CD4-positive, alpha-beta T cell treated with Interleukin-17A for 1 hour (primary cell): ENCODE measurements at places on chromosomes 2 and 18.

GRCh38 chr2:5077479-5078089, 614.6 kb upstream of the SOX11 start:
- no peak for DNase-seq

DNA sequence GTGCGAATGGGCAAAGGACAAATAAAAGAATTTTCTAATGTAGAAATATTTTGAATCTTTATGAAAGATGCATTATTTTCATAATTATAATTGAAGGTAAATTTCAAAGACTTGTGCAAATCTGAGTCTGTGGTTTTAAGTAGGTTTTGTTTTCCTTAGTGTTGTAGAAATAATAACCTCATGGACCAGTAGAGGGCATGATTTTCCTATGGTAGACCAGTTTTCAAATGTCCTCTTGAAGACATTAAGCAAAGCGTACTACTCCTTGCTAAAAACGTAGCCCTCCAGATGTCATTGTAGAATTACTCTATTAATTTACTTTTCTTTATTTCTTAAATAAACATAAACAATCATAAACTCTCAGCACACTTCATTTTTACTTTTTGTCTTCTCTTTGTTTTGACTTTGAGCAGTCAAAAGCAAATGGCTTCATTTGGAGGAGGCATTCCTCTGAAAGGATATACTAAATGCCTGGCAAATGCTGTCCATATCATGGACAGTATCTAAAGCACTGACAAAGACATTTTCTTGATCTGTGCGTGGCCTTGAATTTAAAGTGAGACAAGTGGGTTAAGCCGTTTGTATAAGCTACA, 85.8 kb upstream of the FAM237A start:
- DNase-seq, result peak; percentile 47

DNA sequence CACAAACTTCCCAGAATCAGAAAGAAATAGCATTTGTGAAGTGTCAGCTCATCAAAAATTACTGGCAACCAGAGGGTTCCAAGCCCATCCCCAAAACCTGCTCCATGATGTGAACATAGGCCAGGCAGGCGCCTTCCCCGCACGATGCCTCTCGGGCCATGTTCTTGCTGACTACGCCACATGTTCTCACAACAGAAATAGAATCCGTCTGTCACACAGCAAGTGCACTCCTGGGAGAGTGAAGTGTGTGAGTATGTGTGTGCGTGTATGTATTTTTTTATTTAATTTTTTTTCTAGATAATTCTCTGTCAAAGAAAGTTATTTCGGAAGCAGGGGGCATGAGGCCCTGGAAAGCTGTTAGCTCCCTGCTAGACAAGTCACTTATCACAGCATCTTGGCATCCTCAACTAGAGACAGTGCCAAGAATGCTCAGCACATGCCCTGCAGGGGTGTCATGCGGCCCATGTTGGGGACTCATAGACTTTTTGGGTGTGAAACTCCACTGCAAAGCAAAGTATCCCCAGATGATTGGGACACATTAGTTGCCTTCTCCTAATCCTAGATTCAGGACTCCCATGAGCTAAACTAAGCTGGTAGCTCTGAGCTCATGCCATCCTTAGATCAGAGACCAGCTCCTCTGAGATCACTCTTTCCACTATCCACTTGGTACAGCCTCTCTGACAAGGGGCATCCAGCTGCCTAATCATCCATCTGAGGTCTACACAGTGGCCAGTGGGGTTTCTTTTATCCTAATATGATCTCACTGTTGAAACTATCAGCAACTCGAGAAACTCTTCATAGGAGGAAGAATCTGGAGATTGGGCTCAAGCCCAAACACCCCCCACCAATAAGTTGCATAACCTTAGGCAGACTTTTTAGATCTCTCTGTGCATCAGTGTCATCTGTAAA, 53.2 kb upstream of the CYRIA start:
- no peak for DNase-seq

DNA sequence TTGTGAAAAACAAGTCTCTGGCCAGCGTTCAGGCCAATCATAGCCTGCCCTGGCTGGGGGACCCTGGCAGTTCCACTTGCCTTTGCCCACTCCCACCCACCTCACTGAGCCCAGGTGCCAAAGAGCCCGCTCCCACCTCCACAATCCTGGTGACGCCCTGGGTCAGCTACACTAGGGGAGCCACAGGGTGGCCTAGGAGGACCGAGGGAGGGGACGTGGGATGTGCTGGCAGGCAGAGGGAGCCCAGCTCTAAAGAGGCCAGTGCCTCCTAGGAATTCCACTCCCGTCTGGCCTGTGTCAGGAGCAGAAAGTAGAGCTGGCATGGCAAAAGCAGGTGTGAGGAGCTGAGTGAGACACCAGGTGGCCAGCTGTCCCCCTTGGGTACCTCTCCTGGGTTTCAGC, 49.3 kb downstream of the TNS1 start:
- DNase-seq, result no peak

- no peak for DNase-seq
These were observed 119.2 kb downstream of the CYP26B1 start for GRCh38 chr2:72028351-72028995.

GRCh38 chr18:47249314-47249981, 2.0 kb downstream of the SKOR2 start:
- DNase-seq, result no peak

- DNase-seq, result peak; percentile 47
These were observed 5.3 kb upstream of the NCK2 start for GRCh38 chr2:105739426-105739825.

- no peak for DNase-seq
These were observed 105.5 kb downstream of the BCL11A start for GRCh38 chr2:60447943-60448342.

DNA sequence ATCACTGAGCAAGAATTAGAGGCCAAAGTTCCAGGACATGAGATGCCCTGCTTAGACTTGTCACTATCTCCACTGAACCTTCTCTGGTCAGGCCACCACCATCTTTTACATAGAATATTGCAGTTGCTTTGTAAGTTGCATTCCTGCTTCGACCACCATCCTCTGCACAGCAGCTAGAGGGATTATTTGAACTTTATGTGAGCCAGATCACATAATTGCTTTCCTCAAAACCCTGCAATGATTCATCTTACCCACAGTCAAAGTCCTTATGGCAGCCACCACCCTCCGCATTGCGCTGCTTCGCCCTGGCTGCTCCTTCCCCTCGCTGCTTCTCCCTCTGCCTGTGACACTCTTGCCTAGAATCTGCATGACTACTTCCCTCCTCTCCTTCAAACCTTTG, 111.3 kb downstream of the EML6 start:
- DNase-seq, result no peak

DNA sequence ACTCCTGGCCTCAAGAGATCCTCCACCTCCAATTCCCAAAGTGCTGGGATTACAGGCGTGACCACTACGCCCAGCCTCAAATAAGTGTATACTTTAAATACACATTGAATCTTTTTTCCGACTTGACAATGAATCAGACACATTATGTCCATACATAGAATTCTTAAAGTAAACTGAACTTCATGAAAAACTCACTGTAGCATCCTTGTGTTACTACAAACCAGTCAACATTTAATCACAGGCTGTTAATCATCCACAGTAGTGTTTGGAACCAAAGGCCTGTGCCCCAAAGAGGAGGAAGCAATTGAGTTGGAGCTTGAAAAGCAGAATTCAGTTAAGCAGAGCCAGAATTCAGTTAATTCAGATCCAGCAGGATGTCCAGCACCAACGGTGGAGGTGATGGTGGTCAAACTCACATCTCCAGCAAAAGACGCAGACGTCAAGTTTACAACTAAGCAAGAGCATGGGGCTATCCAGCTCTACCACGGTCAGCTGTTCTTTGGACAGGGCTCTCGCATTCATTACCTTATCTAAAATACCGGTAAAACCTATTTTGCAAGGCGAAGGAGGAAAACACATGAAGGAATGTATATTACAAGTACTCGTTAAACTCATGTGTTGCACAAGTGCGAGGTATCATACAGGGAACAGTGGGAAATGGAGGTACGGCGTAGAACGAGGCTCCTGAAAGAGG, 1.2 kb downstream of the SLC39A6 start:
- DNase-seq, result peak; percentile 7

DNA sequence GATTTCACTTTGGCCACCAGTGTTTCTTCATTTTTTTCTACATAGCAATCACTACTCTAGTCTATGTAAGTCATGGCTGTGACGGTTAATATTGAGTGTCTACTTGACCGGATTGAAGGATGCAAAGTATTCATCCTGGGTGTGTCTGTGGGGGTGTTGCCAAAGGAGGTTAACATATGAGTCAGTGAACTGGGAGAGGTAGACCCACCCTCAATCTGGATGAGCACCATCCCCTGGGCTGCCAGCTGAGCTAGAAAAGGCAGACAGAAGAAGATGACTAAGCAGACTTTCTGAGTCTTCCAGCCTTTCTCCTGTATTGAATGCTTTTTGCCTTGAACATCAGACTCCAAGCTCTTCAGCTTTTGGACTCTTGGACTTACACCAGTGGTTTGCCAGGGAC, 265.0 kb upstream of the SLC8A1 start:
- DNase-seq, result no peak

- no peak for DNase-seq
These were observed 109.9 kb downstream of the SLC4A3 start for GRCh38 chr2:219737270-219737691.

DNA sequence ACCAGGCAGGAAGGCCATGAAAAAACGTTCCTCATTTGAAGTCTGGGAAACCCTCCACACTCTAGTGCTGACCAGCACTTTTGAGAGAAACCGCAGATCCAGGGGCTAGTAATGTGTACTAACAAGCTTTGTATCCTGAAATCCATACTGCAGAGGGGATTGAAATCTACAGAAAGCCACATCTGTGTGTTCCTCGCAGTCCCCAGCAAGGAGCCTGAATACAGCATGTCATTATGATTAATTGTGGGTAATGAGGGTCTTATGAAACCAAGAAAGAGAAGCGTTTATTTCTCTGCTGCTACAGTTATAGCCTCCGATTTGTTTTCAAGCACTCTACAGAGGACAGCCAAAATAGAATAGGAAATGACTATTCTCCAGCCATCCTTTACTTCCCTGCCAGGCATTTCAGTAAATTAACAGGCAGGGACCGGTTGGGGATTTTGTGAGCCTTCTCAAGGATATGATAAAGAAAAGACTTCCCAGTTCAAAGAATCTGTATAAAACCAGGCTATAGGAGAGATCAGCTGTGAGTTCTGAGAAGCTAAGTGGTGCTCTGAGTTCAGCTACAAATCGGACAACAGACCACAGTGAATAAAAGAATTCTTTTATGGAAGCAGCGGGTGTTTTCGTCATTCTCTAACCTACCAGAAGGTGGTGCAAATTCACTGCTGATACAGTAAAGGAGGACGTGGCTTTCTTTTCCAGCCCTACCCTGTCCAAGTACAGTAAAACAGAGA, 133.4 kb downstream of the INSIG2 start:
- peak; percentile 68 for DNase-seq

GRCh38 chr2:147110317-147110716, 734.5 kb upstream of the ACVR2A start:
- DNase-seq, result no peak

DNA sequence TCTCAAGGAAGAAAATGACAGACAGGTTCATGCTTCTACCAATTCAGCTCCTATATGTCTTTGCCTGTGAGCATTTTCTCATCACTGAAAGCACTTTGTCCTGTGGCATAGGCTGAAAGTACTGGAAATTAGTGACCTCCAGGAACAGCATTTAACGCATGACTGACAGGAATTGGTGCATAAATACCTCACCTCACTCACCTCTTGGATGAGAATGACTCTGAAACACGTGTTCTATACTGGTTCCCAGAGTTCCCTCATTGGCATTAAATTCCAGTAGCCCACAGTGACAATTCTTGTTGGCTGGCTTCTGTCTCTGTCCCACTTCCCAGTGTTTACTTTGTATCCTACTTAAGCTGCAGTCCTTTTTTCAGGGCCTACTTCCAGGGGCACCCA, 83.4 kb upstream of the MAPRE2 start:
- no peak for DNase-seq

- DNase-seq, result no peak
These were observed 252.6 kb downstream of the EXOC6B start for GRCh38 chr2:72573232-72573631.

DNA sequence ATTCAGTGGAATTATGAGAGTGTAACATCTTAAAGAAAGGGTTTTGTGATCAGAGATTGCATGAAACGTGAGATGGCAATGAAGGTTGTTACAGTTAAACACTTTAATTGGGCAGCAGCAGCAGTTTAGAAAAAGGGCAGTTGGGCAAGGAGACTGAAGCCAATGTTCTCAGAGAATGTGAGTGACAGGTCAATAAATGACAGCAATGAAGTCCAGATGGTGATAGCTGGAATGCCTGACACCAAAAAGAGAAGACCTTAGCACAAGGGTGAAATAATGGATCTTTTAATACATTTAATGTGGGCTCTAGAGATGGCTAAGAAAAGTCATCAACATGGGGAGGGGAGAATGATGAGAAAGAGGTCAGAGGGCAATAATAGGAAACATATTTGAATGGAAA, 89.4 kb upstream of the CDH7 start:
- no peak for DNase-seq

GRCh38 chr2:177430411-177430810, 37.8 kb downstream of the AGPS start:
- DNase-seq, result no peak

DNA sequence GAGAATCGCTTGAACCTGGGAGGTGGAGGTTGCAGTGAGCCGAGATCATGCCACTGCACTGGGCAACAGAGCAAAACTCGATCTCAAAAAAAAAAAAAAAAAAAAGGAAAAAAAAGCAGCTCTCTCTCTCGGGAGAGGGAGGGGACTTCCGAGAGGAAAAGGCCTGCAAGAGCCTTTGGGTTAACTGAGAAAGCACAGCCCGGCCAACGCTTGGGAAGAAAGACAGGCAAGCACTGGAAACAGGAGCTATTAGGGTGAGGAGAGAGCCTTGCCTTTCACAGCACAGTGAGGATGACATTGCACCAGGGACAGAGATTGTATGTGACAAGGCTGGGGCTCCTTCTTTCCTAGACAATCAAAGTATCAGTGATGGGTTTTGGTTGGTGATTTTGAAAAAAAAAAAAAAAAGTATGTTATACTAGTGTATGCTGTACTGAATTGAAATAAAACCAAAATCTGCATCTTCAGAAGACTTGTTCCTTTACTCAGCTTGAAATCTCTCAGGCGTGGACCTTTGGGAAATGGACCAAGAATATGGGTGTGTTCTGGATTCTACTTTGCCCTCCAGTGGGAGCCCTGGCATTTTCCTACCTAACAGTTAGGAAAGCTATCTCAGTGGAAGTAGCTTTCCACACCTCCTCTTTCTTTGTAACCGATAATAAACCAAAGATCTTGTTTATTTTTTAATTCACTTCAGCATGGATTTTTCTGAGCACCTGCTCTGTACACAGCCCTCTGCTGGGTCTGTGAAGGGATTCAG, 16.7 kb downstream of the SRSF7 start:
- no peak for DNase-seq

GRCh38 chr2:1024981-1025380, 74.3 kb downstream of the SNTG2 start:
- DNase-seq, result no peak

GRCh38 chr2:84417453-84418145, 41.5 kb downstream of the SUCLG1 start:
- no peak for DNase-seq

- no peak for DNase-seq
These were observed 692.3 kb downstream of the RNF144A start for GRCh38 chr2:7609556-7609955.

- no peak for DNase-seq
These were observed 6.8 kb upstream of the EFHD1 start for GRCh38 chr2:232626584-232626983.

- DNase-seq, result no peak
These were observed 151.7 kb downstream of the ANKRD44 start for GRCh38 chr2:197158591-197159550.
